KG1 (cell line): ENCODE measurements at places on chromosomes 1 and 21.

DNA sequence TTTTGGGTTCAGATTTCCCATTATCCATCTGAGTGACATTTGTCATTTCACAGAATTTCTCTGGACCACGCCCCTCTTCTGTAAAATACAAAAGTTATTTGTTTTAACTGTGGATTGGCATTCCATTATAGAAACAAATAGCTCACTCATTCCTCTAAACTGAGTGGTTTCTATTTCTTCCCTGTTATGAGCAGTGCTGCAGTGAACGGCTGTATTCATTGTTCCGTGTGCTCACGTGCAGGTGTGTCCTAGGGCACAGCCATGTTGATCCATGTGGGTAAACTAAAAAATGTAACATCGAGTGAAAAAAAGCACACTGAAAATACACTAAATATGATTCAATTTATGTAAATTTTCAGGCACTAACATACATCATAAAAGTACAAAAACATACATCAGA, 27.0 kb upstream of the IL12RB2 start:
- DNase-seq = no peak

- DNase-seq = no peak
These were observed 210.0 kb upstream of the DAB1 start for GRCh38 chr1:57633881-57634280.

DNA sequence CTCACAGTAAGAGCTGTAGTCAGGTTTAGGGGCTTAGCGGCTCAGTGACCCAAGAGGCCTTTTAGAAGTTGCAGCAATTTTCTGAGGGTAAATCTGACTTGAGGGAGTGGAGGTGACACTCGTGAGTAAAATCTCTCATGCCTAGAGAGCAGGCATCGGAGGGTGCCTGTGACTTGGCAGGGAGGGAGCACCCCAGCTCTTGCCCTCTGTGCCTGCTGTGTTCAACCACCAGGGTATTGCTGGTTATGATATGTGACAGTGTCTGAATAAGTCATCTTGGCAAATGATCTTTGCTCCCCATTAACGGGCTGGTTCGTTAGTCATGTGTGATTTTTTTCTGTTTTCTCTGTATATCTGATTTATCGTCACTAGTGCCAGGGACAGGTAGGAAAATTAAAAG, 5.9 kb downstream of the MAN1C1 start:
- DNase-seq = no peak

GRCh38 chr1:23611601-23612327, 52.5 kb upstream of the ID3 start:
- no peak for DNase-seq

- no peak for DNase-seq
These were observed 151.0 kb downstream of the GRIK1 start for GRCh38 chr21:29788752-29789151.

DNA sequence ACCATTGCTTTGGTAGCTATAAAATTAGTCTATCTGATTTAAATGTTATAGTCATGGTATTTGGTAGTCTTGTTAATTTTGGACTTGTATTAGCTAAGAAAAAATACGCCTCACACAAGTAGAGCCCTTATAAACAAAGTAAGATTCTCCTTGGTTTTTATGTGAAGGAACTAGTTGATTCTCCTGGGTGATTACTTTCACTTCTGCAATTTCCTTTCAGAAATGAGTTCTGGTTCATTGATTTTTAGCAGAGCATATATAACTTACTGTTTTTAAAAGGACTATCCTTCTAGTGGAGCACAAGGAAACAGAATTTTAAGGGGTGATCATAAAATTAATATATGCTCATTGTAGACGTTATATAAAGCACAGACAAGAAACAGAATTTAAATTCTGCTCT, 120.1 kb downstream of the BACH1 start:
- no peak for DNase-seq

GRCh38 chr21:46193829-46194373, 9.6 kb upstream of the SPATC1L start:
- no peak for DNase-seq

DNA sequence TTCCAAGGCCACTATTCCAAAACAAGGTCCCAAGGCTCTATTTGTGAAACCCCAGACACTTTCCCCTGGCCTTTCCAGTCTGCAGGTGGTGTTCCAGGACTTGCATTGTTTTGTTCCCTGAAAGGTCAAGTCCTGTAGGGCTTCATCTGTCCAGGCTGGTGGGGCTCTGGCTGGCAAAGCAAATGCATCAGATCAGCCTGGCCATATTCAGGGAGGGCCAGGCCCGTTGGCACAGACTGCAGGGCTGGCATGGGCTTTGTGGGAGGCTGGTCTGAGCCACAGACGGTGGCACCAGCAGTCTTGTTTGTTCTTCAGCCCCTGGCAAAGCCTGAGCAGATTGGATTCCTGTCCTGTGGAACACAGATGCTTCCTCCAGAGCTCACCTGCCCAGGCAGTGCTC, 93.0 kb downstream of the SPATA46 start:
- no peak for DNase-seq

DNA sequence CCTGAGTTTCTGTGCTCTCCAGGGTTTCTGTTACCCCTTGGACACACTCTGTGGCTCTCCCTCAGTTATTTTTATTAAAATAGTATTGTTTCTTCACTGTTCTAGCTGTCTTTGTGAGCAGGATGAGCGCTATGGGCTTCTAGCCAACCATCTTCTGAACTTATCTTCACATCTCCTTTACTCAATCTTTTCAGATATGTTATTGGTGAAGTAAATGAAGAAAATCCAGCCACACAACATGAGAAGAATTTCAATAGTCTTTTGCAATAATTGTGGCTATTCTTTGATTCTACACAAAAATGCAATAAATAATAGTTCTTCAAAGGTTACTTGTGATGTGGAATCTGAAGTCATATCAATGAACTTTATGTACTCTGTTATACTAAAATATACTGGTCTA, 80.3 kb upstream of the CAMK1G start:
- DNase-seq = no peak

DNA sequence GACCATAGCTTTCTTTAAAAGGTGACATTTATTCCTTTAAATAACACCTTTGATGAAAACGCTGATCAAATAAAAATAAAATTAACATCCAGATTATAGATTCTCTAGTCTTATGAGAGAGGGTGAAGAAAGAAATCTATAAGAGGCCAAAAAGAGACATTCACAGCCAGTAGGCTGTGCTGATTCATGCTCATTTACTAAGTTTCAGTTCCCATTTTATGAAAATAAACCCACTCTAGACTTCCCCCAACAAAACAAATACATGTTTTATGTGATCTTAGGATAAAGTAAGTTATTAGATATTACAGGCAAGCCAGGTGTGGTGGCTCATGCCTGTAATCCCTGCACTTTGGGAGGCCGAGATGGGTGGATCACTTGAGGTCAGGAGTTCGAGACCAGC, 21.1 kb downstream of the ESRRG start:
- DNase-seq = no peak

DNA sequence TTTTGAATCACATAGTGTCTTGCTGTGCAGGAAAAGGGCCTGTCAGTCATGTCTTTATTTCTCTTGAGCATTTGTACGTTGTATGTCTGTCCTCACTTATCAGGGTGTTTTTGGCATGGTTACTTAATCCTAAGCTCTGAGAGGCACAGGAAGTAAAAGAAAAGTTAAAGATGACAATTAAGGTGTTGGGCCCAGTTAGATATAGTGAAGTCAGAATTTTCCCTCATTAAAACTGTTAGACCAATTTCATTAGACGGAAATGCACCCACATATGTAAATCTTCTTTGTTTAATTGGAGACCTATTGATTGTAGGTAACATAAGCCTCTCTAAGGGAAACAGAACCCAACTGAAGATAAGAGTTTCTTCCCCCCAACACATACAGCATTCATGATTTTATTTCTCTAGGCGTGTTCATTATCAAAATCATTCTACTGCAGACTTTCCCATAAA, 21.9 kb downstream of the NFIA start:
- DNase-seq = no peak

GRCh38 chr1:205047764-205048231, 4.8 kb downstream of the CNTN2 start:
- no peak for DNase-seq

- no peak for DNase-seq
These were observed 2.7 kb downstream of the LCE1F start for GRCh38 chr1:152777510-152778137.

DNA sequence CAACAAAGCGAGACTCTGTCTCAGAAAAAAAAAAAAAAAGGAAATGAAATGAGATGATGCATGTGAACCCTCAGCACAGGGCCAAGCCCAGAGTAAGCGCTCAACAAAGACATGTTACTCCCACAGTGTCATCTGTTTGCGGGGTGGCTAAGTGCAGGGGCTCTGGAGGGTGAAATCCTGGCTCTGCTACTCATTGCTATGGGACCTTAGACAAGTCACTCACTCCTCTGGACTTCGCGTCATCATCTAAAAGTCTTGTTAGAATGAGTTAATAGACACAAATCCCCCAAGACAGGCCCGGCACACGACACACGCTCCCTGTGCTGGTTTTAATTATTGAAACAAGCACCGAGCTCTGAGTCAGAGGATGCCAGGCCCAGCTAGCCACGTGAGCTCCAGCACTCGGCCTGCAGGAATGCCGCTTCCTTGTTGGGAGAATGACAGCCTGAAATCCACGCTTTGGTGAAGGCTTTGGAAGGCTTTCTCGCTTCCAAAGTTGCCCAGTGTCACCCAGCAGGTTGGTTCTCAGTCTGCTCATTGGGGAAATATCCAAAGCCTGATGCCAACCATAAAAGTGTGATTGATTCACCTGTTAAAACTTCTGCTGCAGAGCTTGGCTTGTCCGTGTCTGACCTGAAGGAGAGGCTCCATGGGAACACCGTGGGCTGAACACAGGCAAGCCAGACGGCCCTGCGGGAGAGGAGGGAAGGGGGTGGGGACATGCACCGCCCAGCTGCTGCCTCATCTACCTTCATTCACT, 36.7 kb upstream of the TARDBP start:
- no peak for DNase-seq

GRCh38 chr1:83026745-83027144, 972.2 kb downstream of the TTLL7 start:
- no peak for DNase-seq

DNA sequence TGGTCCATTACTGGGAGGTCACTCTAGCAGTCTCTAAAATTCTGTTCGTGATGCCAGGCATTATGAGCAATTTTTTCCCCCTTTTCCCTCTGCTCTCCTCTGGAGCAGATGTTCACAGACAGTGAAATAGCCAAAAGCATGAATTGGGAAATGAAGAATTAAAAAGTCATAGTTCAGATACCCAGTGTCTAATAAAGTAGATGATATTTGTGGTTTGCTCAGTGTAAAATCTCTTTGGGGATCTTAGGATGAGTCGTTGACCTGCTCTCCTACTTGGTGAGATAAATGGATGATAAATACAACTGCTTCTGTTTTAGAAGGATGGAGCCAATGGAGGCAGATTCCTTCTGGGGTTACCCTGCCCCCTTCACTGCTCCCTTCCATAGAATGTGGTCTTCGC, 56.3 kb downstream of the KIAA0040 start:
- DNase-seq = no peak

DNA sequence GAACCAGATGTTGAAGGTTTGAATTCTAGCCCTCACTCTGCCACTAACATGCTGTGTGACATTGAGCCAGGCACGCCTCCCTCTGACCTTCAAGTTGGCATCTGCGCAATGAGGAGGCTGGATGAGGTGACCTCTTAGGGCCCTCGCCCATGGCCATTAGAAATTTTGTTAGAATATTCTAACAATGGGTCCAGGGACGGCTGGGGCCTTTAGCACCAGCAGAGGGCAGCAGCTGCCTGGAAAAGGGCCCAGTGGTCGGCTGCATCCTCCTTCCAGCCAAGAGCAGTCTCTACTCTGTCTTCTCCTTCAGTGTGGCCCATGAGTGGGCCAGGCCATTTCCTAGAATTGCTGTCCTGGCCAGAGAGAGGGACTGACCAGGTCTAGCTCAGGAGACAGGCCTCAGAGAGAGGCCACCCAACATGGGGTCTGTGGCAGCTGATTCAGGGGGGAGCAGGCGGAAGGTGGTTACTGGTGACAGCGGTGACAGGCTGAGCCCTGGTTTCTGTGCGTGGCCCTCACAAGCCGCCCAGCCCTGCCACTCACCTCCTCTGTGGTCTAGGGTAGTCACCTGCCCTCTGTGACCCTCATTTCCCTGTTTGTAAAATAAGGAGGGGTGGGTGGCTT, 101.3 kb upstream of the ACTL8 start:
- DNase-seq = no peak

- DNase-seq = peak; percentile 8
These were observed 85.0 kb downstream of the EPS15 start for GRCh38 chr1:51433972-51434510.

- DNase-seq = no peak
These were observed 75.0 kb downstream of the IGSF21 start for GRCh38 chr1:18182398-18183160.

DNA sequence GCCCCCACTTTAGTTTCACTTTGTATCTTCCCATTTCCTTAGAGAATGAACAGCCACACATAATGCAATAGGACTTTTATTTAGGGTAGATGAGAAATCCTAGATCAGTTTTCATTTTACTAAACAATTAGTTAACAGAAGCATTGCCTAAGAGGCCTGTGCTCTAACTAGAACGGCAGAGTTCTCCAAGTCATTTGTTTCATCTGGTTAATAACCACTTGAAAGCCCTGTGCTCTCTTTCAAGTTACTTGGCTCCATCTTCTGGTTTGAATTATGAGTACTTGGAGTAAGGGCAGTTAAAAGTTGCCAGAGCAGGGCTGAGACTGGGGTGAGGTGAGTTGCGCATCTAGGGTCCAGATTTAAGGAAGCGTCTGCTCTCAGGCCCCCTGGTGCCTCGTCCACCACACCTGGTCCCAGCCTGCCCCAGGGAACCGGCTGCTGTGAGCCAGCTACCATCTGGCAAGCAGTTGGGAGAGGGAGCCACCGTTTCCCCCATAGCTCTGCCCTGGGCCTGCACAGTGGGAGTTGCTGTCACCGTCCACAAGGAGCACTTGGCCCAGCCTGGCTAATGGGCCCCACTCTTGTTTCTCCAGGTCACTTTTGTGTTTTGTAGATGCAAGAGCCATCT, 18.1 kb upstream of the SLC44A3 start:
- DNase-seq = peak; percentile 58

- DNase-seq = no peak
These were observed 153.4 kb downstream of the DHRS3 start for GRCh38 chr1:12464598-12465056.

DNA sequence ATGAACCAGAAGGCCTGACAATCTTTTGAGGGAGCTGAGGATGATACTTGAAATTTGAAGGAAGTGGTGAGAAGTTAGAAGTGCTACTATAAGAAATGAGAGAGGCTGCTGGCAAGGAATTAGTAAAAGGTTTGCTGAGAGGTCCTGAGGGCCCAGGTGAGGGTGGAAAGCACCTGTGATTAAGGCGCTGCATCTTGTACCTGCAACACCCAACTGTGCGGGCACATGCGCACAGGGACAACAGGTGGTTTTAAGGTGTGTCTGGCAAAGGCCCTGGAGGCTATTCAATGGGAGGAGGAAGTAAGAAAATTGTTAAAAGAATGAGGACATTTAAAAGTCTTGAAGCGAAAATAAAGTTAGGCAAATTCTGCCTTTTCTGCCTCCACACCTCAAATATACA, 349.3 kb downstream of the RGS7 start:
- DNase-seq = no peak

- DNase-seq = peak; percentile 34
These were observed 93.5 kb upstream of the ACTL8 start for GRCh38 chr1:17661546-17662157.

GRCh38 chr1:223837206-223837605, 8.5 kb downstream of the TP53BP2 start:
- DNase-seq = no peak

- no peak for DNase-seq
These were observed 470 bp downstream of the PTAFR start for GRCh38 chr1:28175955-28176485.
